ENCODE measurements at places on chromosomes 1 and 21.

GRCh38 chr21:25927195-25927880, 192.6 kb downstream of the GABPA start:
- no peak for DNase-seq

- DNase-seq: no peak
Measured at GRCh38 chr1:150799089-150799488, 9.0 kb downstream of the CTSK start.

GRCh38 chr1:177833631-177834030, 136.2 kb downstream of the SEC16B start:
- no peak for DNase-seq

GRCh38 chr1:216600730-216601609, 122.3 kb downstream of the ESRRG start:
- peak; percentile 83 for DNase-seq

DNA sequence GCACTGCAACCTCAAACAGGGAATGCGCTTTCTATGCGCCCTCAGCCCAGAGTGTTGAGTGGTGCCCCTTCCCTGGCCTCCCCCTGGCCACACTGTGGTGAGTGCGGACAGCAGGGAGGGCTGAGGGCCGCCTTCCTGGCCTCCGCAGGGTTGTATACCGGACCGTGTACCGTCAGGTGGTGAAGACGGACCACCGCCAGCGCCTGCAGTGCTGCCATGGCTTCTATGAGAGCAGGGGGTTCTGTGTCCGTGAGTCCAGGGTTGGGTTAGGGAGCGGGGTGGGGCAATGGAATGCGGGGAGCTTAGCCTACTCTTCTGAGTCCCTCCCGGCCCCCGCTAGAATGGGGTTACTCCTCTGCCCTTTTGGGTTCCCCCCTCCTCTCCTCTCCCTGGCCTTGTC, 11.7 kb downstream of the PEAR1 start:
- no peak for DNase-seq

DNA sequence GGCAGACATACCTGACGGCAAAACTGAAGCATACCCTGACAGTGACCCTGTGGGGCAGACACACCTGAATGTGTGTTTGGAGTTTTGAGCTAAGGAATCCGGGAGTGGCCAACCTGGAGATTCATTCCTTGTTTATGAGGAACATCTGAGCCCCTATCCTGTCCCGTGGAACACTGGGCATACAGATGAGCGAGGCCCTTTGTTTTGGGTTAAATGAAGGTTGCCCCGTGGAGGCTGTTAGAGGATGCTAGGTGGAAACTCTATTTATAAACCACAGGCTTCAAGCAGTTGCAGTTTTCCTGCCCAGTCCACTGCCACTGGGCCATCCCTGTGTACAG, 18.1 kb downstream of the GALNT2 start:
- no peak for DNase-seq

- DNase-seq: no peak
Measured at GRCh38 chr1:220726634-220727033, 21.5 kb upstream of the MTARC2 start.

DNA sequence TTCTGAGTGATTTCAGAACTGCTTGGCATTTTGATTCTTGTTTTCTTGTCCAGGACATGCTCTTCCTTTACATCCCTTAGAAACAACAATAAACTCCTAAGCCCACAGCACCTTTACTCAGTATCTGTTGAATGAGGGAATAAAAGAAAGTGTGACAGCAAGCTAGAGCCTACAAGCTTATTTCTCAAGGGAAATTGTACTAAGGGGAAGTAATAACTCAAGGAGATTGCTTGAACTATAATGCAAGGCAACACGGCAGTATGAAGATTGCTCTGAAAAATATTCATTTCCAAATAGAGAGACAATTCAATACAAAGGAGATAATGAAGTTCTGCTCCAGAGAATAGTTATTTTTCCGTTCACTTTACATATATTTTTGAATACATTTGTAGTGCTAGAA, 6.5 kb downstream of the OR6P1 start:
- no peak for DNase-seq

- DNase-seq: peak; percentile 90
Measured at GRCh38 chr1:50978144-50978851, 8.3 kb downstream of the CDKN2C start.

- DNase-seq: no peak
Measured at GRCh38 chr1:153358691-153358975, 979 bp downstream of the S100A9 start.

- peak; percentile 24 for DNase-seq
Measured at GRCh38 chr21:29725025-29725736, 214.6 kb downstream of the GRIK1 start.

DNA sequence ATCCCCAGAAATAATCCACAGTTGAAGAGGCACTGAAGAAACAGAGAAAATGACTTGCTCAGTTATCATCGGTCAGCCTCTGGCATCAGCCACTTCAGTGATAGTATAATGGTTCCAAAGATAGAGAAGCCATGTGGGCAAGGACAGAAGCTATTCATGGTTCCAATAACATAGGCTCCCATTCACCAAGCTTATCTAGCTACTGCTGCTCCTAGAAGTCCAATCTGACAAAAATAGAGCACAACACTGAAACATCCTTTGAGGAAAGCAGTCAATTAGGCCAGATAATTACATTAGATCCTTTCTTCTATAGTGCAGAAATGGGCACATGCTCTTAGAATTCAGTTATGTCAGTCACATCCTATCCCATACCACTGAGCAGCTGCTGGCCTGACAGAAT, 33.5 kb upstream of the CRB1 start:
- DNase-seq: no peak

GRCh38 chr1:210949039-210949438, 184.9 kb downstream of the KCNH1 start:
- no peak for DNase-seq

GRCh38 chr1:10835421-10835820, 39.0 kb upstream of the CASZ1 start:
- DNase-seq: no peak

DNA sequence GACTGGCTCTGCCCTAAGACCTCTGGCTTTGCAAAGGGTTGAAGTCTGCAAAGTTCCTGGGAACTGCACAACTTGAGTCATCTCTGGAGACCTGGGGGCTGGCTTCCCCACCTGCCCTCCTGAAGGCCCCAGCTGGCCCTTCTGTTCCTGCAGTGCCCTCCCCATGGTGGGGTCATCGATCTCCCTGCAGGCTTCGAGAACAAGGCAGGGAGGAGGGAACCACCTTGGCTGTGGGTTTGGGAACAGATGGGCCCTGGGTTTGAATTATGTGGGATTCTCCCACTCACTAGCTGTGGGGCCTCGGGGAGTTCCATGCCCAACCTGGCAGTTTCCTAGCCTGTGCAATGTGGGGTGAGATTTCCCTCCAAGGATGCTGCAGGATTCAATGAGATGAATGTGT, 310.2 kb downstream of the PTPRU start:
- no peak for DNase-seq

- no peak for DNase-seq
Measured at GRCh38 chr1:53409233-53409632, 50.0 kb upstream of the DMRTB1 start.

DNA sequence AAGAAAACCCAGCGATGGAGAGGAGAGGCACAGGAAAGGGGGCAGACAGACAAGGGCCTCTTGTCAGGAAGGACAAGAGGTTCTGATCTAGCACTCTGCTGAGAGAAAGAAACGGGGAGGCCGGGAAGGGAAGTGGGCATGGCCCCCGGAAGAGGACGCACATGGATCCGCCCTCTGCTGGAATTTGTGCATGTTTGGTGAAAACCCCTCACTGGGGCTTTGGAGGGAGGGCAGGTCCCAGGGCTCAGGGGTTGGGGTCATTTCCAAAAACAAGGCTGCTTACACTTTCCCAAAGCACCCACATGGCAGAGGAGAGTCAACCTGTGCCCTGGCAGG, 32.4 kb upstream of the ECE1 start:
- DNase-seq: no peak

- no peak for DNase-seq
Measured at GRCh38 chr1:184292101-184292500, 94.7 kb upstream of the C1orf21 start.

GRCh38 chr1:7956218-7957032, 5.1 kb upstream of the PARK7 start:
- DNase-seq: no peak

DNA sequence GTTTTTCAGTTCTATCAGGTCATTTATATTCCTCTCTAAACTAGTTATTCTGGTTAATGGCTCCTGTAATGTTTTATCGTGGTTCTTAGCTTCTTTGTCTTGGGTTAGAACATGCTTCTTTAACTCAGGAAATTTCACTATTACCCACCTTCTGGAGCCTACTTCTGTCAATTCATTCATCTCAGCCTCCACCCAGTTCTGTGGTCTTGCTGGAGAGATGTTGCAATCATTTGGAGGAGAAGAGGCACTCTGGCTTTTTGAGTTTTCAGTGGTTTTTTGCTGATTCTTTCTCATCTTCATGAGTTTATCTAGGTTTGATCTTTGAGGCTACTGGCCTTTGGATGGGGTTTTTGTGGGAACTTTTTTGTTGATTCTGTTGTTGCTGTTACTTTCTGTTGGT, 213.0 kb downstream of the BRINP2 start:
- DNase-seq: no peak

DNA sequence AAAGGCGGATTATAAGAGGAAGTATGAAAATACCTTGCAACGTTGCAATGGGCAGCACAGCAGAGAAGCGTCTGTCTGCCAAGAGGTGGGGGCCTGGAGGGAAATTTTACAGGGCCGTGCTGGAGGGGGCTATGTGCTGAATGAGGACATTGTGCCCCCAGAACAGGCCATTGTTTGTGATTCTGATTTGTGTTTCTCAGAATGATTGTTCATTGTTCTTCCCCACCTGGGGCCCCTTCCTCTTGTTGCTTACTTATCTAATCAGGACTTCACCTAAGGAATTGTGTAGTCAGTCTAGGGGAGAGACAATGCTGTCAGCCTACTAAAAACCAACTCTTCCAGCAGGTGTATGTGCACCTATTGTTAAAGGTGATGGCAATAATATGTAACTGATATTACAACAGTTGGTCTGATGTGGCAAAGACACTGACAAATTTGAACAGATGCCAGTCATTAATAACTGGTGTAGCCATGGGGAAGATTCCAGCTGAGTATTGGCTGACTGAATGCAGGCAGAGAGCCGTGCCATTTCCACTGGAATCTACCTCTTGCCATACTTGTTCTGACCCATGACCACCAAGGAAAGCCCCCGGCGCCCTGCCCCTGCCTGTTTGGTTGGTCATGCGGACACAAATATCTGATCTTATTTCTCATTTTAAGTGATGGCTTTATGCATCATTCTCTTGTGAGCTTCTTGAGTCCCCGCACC, 45.2 kb upstream of the PSEN2 start:
- DNase-seq: no peak

- DNase-seq: no peak
Measured at GRCh38 chr1:67700692-67701410, 15.8 kb downstream of the GADD45A start.

GRCh38 chr1:227889863-227890405, 57.8 kb downstream of the WNT9A start:
- no peak for DNase-seq

GRCh38 chr1:26459573-26460031, 12.6 kb upstream of the HMGN2 start:
- DNase-seq: no peak

DNA sequence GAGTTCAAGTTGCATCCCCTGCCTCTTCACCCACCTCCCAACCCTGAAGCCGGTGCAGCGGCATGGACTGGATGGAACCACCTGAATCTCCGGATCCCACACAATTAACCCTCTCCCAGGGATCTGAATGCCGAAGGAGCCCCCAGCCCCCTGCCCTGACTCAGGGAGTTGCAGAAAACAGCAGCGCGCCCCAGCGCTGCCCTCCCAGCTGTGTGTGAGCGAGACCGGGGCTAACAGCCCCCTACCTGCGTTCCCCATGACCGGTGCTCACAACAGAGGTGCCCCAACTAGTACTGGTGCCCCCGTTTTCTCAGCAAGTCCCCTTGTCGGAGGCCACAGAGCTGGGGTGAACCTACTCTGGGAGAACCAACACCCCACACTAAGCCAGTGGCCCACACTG, 136.8 kb downstream of the PRDM16 start:
- no peak for DNase-seq

DNA sequence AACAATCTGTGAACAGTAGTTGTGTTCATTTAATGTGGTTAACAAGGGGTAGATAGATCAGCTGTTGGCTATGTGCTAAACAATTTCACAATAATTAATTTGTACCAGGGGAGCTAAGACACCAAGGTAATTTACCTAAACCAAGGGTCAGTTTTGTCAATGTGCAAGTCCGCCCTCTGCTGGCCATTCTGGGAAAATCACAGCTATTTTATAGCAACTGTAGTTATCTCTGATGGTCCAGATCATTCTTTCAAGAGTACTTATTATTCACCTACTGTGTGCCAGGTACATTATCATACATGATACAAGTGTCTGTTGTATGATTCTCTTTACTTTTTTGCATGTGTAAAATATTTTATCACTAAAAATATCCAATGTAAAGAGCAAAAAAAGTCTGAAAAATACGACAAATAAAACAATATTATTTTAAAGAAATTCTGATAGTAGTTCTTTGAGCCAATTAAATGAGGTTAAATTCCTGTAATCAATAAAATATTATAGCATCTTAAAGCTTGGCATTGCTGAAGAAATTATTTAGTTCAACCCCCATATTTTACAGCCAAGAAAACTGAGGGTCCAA, 312.3 kb upstream of the FAM78B start:
- DNase-seq: peak; percentile 18

GRCh38 chr1:230778916-230779590, 31.9 kb downstream of the CAPN9 start:
- DNase-seq: no peak

- peak; percentile 41 for DNase-seq
Measured at GRCh38 chr21:26169611-26170470, 729 bp downstream of the APP start.

DNA sequence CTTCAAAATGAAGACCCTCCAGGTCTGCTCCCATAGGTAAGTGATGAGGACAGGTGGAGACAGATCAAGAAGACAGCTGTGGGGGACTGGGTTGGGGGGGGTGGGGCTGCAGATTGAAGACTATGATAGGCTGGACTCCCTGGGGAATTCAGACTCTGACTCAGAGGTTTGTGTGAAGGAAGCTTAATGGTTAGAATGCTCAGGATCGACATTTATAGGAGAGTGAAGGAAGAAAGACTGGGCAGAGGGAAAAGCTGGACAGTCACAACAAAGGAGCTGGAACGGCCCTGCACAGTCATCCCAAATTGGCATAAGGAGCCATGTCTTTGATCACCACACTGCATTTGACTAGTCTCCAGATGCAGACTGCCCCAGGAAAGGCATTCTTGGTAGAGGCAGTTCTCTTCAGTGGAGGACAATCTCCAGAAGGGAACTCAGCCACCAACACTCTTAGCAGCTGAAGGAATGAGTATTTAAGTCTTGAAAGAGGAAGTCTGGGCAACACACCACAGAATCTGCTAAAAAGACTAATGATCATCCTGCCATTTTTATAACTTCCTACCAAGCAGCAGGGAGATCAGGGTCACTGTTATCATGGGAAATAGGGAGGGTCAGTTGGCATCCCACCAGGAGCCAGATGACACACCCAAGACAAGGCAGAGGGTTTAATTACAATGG, 120.0 kb upstream of the ZC3H11B start:
- no peak for DNase-seq

GRCh38 chr1:115426956-115427355, 88.9 kb upstream of the NGF start:
- DNase-seq: no peak
